ENCODE measurements at places on chromosomes 2 and 18. TPM values are rescaled to one million over a fixed set of nuclear protein-coding genes. Genes with fewer than 3 reads are reported as not detected.

- no peaks in the 10 kb centered on the region for H3K36me3 ChIP-seq
- H3K4me3 ChIP-seq = no peak overlapping the region
- no peaks in the 10 kb centered on the region for H3K27me3 ChIP-seq
- no peak for DNase-seq
Observed at GRCh38 chr2:56130463-56131070, 53.2 kb upstream of the CCDC85A start.

GRCh38 chr2:192246297-192246696, 51.6 kb upstream of the TMEFF2 start:
- no peak overlapping the region for H3K27ac ChIP-seq
- H3K4me1 ChIP-seq = no peaks in the 10 kb centered on the region
- no peak overlapping the region for H3K4me3 ChIP-seq
- DNase-seq = no peak
- H3K36me3 ChIP-seq = no peaks in the 10 kb centered on the region

DNA sequence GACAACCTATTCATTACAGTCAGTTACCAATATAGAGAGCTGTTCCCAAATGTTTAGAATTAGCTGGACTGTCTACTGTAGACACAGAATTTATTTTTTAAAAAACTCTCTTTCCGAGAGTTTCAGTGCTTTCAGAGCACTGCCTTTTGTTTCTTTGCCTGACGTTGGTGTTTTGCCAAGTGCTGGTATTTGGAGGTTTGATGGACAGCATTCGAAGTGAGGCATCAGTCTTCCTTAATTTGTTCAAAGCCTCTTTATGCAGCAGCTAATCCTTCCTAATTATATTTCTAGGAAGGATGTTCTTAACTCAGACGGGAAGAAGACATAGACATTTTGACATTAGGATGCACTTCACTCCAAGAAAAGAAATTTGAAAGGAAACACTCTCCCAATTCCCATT, 83.2 kb downstream of the LTBP1 start:
- H3K27ac ChIP-seq = no peak overlapping the region
- H3K4me3 ChIP-seq = no peak overlapping the region
- DNase-seq = no peak
- no peaks in the 10 kb centered on the region for H3K27me3 ChIP-seq
- H3K36me3 ChIP-seq = peaks cover 5% of the 10 kb centered on the region

DNA sequence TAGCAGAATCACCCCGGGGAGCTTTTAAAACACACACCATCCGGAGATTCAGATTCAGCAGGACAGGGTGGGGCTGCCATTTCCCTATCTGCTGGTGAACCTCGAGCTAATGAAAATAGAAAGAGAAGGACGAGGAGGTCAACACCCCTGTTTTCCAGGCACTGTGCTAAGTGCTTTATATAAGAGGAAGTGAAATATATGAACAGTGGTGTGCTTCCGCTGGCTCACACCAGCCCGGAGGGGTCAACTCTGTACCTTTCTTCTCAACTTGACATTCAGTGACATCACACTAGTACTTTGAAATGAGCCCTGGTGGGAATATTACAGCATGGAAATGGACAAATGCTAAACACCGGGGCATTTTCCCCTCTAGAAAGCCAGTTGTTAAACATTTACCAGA, 108.3 kb upstream of the LTBP1 start:
- H3K4me3 ChIP-seq = no peak overlapping the region
- DNase-seq = no peak
- H3K4me1 ChIP-seq = no peaks in the 10 kb centered on the region
- H3K27ac ChIP-seq = peak overlapping the region; percentile 60

DNA sequence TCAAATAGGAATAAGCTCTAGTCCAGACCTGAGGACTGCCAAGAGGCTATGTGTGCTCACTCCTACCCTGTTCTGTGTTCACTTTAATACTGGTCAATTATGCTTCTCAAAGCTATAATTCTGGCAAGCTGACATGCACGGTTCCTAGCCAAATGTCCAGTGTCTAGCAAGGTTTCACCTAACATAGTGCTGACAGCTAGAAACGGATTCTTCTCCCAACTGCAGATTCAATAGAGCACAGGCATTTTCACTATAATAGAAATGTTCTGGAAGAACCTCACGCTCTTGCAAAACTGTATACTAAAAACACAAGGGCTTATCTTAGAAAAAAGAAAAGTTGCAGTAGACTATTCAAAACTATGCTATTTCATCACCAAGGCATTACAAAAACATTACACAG, 45.1 kb downstream of the HDAC4 start:
- no peak overlapping the region for H3K27ac ChIP-seq
- H3K4me3 ChIP-seq = no peak overlapping the region
- peaks cover 44% of the 10 kb centered on the region for H3K36me3 ChIP-seq
- no peaks in the 10 kb centered on the region for H3K27me3 ChIP-seq

GRCh38 chr2:205996161-205996560, 89.8 kb downstream of the INO80D start:
- no peak for DNase-seq
- H3K27me3 ChIP-seq = no peaks in the 10 kb centered on the region
- H3K36me3 ChIP-seq = peaks cover 2% of the 10 kb centered on the region
- no peak overlapping the region for H3K27ac ChIP-seq

- no peaks in the 10 kb centered on the region for H3K4me1 ChIP-seq
- peaks cover 64% of the 10 kb centered on the region for H3K27me3 ChIP-seq
- no peaks in the 10 kb centered on the region for H3K36me3 ChIP-seq
- H3K27ac ChIP-seq = no peak overlapping the region
- H3K4me3 ChIP-seq = no peak overlapping the region
Observed at GRCh38 chr2:218832520-218832919, 917 bp upstream of the PRKAG3 start.

GRCh38 chr18:48992133-48992532, 41.4 kb upstream of the SMAD7 start:
- H3K27ac ChIP-seq = no peak overlapping the region
- no peaks in the 10 kb centered on the region for H3K27me3 ChIP-seq
- no peak for DNase-seq
- H3K4me3 ChIP-seq = no peak overlapping the region
- peaks cover 11% of the 10 kb centered on the region for H3K4me1 ChIP-seq

- peak overlapping the region; percentile 87 for H3K4me3 ChIP-seq
- no peaks in the 10 kb centered on the region for H3K27me3 ChIP-seq
- H3K36me3 ChIP-seq = no peaks in the 10 kb centered on the region
- H3K4me1 ChIP-seq = peaks cover 28% of the 10 kb centered on the region
- no peak overlapping the region for H3K27ac ChIP-seq
Observed at GRCh38 chr2:204145791-204146190, 209.2 kb downstream of the ICOS start.

GRCh38 chr2:160507464-160507863, 13.9 kb upstream of the RBMS1 start:
- no peak for DNase-seq
- H3K4me1 ChIP-seq = no peaks in the 10 kb centered on the region
- no peaks in the 10 kb centered on the region for H3K36me3 ChIP-seq
- H3K4me3 ChIP-seq = no peak overlapping the region
- no peak overlapping the region for H3K27ac ChIP-seq
- H3K27me3 ChIP-seq = no peaks in the 10 kb centered on the region

GRCh38 chr2:54624591-54625071, 98.8 kb upstream of the EML6 start:
- H3K36me3 ChIP-seq = peaks cover 57% of the 10 kb centered on the region
- peaks cover 14% of the 10 kb centered on the region for H3K4me1 ChIP-seq
- no peaks in the 10 kb centered on the region for H3K27me3 ChIP-seq
- no peak overlapping the region for H3K4me3 ChIP-seq

DNA sequence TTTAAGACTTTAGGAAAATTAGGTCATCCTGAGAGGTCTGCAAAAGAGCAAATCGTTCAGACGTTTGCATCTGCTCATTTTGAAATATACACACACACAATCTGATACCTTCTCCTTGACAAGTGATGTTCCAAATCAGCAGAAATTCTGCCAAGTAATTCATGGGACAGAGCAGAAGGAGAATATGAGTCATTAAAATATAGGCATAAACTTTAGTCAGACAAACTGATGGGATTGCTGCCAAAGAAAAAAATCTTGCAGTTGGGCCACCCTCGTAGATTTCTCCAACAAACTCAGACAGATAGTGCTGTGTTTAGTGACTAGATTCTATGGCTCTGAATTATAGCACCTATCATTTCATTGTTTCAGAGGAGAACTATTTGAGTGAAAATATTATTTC, 336.3 kb downstream of the NYAP2 start:
- H3K4me3 ChIP-seq = no peak overlapping the region
- H3K4me1 ChIP-seq = no peaks in the 10 kb centered on the region
- no peak overlapping the region for H3K27ac ChIP-seq
- H3K27me3 ChIP-seq = no peaks in the 10 kb centered on the region
- no peak for DNase-seq

DNA sequence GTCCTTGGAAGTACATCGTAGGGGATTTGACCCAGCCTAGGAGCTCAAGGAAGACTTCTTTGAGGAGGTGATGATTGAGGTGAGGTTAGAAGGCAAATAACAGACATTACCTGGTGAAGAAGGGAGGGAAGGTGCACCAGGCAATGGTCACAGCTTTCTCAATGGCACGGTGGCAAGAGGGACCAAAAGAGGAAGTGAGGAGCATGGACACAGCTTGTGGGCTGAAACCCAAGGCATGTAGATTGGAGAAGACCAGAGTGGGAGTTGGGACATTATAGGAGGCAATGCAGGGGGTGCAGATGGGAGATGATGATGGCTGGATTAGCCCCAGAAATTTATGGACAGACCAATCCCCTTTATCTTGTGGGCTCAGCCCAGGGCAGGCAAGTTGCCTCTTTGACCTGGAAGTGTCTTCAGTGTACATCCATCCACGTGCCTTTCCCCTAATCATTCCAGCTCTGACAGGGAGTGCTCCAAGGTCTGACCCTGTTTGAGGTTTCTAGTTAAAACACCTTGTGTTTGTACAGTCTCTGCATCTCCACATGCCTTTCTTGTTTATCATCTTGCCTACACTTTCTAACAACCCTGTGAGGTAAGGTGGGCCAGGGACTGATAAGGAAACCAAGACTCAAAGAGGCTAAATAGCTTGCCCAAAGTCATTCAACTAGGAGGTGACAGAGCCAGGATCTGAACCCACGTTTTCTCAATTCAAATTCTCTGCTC, 59.1 kb downstream of the NRP2 start:
- H3K4me3 ChIP-seq = no peak overlapping the region
- peaks cover 23% of the 10 kb centered on the region for H3K4me1 ChIP-seq
- no peaks in the 10 kb centered on the region for H3K27me3 ChIP-seq
- no peak overlapping the region for H3K27ac ChIP-seq
- peaks cover 37% of the 10 kb centered on the region for H3K36me3 ChIP-seq

DNA sequence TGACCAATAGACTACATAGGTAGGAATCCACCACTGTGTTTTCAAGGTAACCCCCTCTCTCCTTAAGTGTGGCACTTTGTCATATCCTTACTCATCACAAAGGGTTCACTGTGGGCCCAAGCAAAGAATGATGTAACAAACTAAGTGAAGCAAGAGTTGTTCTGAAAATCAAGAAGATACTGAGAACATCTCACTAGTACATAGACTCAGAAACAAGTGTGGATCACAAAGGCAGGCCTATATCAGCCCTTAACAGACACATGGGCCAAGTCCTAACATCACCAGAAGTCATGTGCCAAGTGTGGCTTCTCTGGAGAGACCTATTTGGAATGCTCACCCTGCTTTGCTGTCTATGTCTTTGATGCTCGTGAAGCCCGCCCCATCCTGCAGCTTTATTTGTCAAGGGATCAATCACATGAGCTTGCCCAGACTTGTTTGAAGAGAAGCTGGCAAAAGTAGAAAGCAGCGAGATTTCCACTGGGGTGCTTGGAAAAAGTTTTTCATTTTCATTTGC, 131.2 kb upstream of the TTC39C start:
- H3K4me1 ChIP-seq = peaks cover 13% of the 10 kb centered on the region
- no peak for DNase-seq
- H3K4me3 ChIP-seq = no peak overlapping the region
- H3K27ac ChIP-seq = peak overlapping the region; percentile 57
- no peaks in the 10 kb centered on the region for H3K36me3 ChIP-seq
- no peaks in the 10 kb centered on the region for H3K27me3 ChIP-seq

The KRTCAP3 gene
- total RNA-seq = 6.9 TPM

The RUFY4 gene
- not detected for total RNA-seq

The CASP10 gene
- not detected for total RNA-seq

The CRYGC gene
- total RNA-seq = not detected

The SNTG2 gene
- 0.36 TPM for total RNA-seq

The SLC9A4 gene
- total RNA-seq = not detected

The CBLN2 gene
- 0.58 TPM for total RNA-seq

Data from neural crest cell (in vitro differentiated cells).